ENCODE measurements at places on chromosomes 11 and 22.
A peak's percentile ranks its signal among the peaks of the same experiment; 100 is the strongest.

GRCh38 chr22:31102441-31103081, 4.8 kb downstream of the SELENOM start:
- DNase-seq, result no peak

- no peak for DNase-seq
Measured at GRCh38 chr11:102312667-102313066, 4.6 kb upstream of the BIRC3 start.

GRCh38 chr11:134072844-134073243, 4.0 kb downstream of the JAM3 start:
- no peak for DNase-seq

DNA sequence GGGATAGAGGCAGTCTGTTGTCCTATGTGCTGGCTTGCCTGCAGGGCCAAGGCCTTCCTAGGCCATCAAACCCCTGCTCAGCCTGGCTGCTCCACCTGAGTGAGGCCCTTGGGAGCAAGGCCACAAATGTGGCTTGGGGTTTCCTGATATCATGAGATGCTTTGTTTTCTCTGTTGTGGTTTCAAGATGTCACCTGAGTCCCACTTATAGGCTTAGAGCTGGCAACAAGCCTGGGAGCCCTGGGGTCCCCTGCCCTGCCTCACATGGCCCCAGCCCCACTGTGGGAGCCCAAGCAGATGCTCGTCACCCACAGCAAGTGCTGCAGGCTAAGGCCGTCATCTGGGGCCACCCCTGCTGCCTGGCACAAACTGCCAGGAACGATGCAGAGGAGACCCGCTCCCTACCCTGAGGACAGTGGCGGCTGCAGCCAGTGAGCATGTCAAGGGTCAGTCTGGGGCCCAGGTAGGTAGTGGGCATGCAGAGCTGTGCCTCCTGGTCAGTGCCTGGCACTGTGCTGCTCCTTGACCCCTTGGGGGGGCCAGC, 75.4 kb upstream of the KCNQ1OT1 start:
- no peak for DNase-seq

DNA sequence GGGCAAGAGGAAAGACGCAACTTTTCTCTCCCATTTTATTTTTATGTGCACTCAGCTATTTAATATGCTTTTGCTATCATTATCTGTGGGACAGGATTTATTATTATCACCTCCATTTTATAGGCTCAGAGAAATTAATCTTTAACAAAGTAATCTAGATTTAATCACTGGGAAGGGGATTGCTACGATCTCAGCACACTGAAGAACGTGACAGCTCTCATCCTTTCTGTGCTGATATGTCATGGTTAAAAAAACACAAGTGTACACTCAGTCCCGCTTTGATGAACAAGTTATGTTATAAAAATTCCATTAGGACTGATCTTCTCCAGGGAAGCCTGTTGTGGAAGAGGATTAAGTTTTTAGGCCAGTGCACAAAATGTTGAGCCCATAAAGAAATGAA, 37.6 kb downstream of the CYB5R2 start:
- no peak for DNase-seq

- no peak for DNase-seq
Measured at GRCh38 chr11:27663326-27663725, 36.9 kb downstream of the BDNF start.

DNA sequence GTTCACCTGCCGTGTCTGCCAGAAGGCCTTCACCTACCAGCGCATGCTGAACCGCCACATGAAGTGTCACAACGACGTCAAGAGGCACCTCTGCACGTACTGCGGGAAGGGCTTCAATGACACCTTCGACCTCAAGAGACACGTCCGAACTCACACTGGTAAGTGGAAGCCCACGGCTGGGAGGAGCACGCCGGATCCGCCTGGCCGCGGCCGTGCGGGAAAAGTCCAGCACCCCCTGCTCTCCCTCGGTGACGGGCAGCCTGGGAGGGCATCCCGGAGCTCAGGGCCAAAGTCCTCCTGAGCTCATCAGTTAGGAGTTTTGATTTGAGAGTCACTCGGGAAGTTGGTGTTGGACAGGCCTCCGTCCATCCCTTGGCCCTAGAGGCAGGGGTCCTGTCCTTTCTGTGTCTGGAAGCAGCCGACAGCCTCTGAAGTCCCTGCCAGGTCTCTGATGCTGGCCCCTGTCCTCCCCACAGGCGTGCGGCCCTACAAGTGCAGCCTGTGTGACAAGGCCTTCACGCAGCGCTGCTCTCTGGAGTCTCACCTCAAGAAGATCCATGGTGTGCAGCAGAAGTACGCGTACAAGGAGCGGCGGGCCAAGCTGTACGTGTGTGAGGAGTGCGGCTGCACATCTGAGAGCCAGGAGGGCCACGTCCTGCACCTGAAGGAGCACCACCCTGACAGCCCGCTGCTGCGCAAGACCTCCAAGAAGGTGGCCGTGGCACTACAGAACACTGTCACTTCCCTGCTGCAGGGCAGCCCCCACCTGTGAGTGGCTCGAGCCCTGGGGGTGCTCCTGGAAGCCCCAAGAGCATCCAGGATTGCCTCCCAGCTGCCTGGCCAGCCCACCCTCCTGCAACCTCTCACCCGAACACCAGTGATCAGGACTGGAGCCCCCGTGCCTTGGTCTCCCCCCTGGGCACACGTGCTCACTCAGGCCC, 8.0 kb downstream of the OVOL1 start:
- no peak for DNase-seq

DNA sequence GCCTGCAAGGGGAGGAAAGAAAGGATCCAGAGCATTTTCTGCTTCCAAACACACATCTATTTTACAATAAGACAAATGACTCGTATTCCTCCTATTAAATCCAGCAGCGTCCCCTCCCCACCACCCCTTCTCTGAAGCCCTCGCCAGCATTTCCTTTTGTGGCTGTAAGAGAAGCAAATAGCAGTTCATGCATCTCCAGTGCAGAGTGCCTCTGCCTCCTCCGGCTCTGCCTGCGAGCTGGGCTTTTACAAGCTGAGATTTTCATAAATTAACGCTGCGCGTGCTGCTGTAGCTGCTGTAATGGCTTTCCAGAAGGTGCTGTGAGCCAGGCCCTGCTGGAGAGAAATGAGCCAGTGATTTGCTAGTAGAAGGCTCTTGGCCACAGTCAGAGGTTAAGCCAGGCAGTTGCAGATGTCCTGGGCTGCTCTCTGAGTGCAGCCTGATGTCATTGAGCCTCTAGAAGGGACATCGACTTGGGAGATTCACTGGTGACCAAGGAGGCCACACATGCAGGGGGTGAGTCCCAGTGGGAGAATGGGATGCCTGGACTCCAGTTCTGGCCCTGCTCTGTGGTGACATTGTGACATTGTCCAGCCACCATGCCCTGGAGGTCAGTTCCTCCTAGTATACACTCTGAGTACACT, 134.5 kb upstream of the NAV2 start:
- peak; percentile 78 for DNase-seq

DNA sequence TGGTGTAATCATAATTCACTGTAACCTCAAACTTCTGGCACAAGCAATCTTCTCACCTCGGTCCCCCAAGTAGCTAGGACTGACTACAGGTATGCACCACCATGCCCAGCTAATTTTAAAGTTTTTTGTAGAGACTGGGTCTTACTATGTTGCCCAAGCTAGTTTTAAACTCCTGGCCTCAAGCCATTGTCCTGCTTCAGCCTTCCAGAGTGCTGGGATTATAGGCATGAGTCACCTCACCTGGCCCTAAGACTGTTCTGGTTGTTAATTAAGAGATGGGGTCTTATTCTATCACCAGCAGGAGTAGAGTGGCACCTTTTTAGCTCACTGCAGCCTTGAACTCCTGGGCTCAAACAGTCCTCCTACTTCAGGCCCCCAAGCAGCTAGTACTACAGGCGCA, 52.0 kb upstream of the DEPDC7 start:
- DNase-seq, result no peak

- DNase-seq, result no peak
Measured at GRCh38 chr11:121550247-121551030, 97.7 kb upstream of the SORL1-AS1 start.

GRCh38 chr11:11636671-11637070, 14.9 kb upstream of the GALNT18 start:
- DNase-seq, result no peak

- DNase-seq, result no peak
Measured at GRCh38 chr11:12430351-12430750, 53.0 kb downstream of the PARVA start.

- DNase-seq, result no peak
Measured at GRCh38 chr22:20466659-20467379, 28.8 kb downstream of the KLHL22 start.

DNA sequence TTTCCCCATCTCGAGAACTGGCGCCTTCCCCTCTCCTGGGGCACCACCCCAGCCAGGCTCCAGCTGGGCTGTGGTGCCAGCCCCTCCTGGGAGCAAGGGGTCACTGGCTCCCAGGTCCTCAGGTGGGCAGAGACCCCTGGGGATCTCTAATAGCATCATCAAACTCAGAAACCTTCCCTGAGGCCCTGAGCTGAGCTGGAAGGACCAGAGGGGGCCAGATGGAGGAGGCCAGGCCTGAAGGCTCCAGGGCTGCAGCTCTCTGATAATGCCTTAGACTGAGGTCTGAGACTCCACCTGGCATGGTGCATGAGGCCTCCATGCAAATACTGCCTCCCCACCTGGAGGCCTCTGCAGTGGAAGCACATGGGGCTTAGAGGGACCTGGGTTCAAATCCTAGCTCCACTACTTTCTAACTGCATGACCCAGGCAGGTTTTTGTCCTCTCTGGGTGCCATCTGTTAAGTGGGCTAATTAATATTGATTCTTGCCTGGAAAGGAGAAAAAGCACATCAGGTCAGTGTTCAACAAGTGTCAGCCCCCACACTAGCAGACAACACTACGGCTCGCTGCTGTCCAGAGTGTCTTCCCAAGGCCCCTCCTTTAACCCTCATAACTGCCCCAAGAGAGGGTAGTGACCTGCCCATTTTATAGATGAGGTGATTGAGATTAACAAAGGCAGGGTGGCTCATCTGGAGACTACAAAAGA, 1.5 kb downstream of the MAPK8IP1 start:
- no peak for DNase-seq

- no peak for DNase-seq
Measured at GRCh38 chr11:68375766-68376165, 63.4 kb downstream of the LRP5 start.

DNA sequence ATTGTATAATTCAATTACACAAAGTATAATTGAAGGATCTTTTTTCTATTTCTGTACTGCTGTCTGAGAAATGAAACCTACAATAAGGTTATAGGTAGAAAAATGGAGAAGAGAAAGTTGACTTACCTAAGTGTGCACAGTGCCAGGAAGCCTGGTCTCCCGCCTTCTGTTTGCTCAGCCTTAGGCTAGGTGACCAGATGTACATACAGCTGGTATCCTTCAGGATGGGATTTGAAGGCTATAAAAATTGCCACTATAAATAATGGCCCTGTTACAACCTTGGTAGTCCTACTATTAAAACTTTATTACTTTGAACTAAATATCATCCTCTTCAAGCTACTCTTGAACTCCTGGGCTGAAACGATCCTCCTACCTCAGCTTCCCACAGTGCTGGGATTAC, 19.7 kb downstream of the OR51E2 start:
- no peak for DNase-seq

GRCh38 chr11:69492201-69492991, 10.9 kb downstream of the LINC01488 start:
- DNase-seq, result no peak

- peak; percentile 38 for DNase-seq
Measured at GRCh38 chr22:17159504-17159951, 451 bp upstream of the HDHD5 start.

- no peak for DNase-seq
Measured at GRCh38 chr11:9571071-9571762, 2.3 kb upstream of the WEE1 start.

DNA sequence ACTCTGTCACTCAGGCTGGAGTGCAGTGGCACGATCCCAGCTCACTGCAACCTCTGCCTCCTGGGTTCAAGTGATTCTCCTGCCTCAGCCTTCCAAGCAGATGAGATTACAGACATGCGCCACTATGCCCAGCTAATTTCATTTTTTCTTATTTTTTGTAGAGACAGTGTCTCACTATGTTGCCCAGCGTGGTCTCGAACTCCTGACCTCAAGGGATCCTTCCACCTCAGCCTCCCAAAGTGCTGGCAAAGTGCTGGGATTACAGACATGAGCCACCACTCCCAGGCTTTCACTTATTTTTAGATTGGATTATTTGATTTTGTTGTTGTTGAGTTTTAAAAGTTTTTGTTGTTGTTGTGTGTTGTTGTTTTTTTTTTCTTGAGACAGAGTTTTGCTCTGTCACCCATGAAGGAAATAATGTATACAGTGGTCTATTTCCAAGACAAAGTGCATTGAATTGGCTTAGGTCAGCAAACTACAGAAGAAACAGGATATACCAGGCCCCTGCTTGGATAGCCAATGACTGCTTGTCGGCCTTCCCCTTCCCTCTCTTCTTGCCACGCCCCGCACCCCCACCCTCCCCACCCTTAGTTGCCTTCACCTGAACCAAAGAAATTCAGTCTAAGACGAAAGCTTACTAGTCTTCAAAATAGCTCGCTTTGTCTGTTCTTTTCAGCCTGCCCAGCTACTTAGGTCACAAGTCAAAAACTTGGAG, 91.8 kb upstream of the CLDN5 start:
- DNase-seq, result no peak

DNA sequence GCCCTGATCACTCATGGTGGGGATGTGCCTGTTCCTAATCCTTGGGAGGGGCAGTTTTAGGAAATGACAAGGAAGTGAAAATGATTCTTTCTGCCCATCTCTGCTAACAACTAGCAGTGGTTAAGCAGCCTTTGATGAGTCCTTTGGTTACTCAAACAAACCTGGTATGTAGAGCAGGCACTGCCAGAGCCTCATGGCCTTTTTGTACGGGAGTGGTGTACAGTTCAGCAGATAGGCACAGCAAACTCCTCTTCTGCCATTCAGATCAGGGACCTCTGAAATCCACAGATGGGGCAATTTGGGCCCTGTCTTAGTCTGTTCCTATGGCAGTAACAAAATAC, 66.2 kb downstream of the FZD4 start:
- no peak for DNase-seq

- no peak for DNase-seq
Measured at GRCh38 chr11:104645261-104646222, 252.7 kb downstream of the CASP12 start.

DNA sequence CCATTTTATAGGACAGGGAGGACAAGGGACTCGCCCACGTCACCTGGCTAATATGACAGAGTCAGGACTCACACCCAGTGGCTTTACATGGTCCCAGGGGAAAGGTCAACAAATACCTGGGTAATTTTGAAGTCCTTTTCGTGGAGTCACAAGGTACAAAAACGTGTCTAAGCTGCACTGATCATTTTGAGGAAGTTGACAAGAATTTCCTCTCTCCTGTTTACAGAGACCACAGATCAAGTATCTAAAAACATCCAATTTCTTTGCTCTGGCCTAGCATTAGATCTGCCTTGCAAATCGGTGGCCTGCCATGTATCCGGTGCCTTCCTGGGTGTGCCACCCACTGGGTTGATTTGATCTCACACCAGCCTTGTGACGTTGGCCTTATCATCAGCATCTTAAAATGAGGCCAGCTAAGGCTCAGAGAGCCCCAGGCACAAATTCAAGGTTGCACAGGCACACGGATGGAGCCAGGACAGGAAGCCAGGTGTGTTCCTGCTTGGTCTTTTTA, 17.6 kb downstream of the GDPD5 start:
- DNase-seq, result no peak

GRCh38 chr11:119359365-119360214, 13.1 kb upstream of the MFRP start:
- DNase-seq, result no peak

Data from kidney capillary endothelial cell (primary cell).